ENCODE measurements at places on chromosomes 6 and 20.

DNA sequence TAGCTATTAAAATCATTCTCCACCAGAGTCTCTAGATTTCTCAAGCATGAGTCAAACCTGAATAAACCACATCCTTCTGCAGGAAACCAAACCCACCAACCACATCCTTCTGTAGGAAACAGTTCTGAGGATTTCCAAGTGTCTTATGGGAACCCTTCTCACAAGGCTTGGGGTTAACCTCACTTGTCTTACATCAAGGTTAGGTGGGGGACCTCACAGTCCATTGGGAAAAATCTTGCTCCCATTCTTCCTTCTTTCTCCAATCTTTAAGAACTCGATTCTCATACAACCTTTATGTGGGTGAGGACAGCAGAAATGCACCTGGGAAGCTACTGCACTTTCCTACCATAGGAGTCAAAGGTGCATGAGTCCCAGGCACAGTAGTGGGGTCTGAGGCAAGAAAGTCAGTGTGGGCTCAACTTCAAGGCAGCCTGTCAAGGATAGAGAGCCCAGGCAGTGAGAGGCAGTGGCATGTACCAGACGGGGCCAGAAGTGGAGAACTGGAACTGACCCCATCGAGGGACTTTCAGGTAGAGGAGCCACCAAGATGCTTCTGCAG, 114.5 kb downstream of the SLC22A3 start:
- DNase-seq = no peak

DNA sequence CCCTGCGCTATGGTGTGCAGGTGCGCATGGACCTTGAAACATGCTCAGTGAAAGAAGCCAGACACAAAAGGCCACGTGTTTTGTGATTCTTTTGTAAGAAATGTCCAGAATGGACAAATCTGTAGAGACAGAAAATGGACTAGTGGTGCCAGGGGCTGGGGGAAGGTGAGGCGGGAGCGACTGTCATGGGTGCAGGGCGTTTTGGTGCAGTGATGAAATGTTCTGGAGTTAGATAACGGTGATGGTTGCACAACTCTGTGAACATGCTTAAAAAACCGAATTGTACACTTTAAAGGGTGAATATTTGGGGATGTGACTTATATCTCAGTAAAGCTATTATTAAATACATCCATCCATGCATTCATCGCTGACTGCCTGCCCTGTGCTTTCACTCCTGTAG, 31.7 kb upstream of the NTSR1 start:
- DNase-seq = no peak

GRCh38 chr20:23003881-23004460, 31.1 kb upstream of the SSTR4 start:
- no peak for DNase-seq

GRCh38 chr6:116542426-116542825, 3.1 kb downstream of the TRAPPC3L start:
- DNase-seq = no peak

DNA sequence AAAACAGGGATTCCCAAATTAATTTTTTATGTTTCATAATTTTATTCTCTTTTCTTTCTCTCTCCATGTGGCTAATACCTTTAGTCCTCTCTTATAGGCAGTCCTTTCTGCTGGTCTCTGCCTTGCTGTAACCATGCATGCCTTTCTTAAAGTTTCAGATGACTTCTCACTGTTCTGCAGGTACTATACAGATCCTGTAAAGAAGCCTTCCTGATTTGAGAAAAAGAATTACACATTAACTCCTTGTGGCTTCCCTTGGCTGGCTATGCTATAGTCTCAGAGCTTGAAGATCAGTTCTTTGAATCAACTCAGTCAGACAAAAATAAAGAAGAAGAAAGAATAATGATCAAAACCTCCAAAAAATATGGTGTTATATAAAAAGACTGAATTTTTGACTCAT, 7.3 kb upstream of the GPR63 start:
- DNase-seq = no peak

GRCh38 chr6:122996794-122997505, 915 bp downstream of the CLVS2 start:
- no peak for DNase-seq

GRCh38 chr6:42028234-42029061, 21.9 kb upstream of the TAF8 start:
- DNase-seq = peak; percentile 59

GRCh38 chr6:132464538-132465256, 48.2 kb downstream of the STX7 start:
- no peak for DNase-seq

DNA sequence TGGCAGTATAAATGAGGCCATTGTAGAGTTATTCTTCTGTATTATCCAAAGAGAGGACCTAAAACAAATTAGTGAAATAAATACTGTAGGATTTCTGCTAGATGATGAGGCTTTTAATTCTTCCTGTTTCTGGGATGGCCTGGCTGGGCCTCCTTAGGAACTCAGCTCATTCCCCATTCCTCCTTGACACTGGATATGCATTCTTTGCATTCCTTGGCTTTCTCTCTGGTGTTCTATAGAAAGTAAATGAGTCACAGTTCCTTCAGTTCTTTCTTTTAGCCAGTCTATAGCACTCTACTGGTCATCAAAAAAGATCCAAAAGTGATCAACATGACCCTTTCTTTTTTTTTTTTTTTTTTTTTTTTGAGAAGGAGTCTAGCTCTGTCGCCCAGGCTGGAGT, 8.6 kb downstream of the OR10C1 start:
- no peak for DNase-seq

DNA sequence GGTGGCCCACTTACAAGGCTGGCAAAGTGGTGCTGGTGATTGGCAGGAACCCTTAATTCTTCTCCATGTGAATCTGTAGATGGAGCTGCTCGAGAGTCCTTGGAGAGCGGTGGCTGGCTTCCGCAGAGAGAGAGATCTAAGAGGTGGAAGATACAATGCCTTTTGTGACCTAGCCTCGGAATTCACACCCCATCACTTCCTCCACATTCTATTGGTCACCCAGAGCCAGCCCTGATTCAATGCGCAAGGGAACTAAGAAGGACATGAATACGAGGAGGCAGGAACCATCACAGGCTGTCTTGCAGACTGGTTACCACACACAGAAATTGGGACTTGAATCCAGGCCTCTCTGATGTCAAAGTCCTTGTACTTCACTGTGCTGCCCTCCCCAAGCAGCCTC, 128.9 kb upstream of the PROKR2 start:
- no peak for DNase-seq

DNA sequence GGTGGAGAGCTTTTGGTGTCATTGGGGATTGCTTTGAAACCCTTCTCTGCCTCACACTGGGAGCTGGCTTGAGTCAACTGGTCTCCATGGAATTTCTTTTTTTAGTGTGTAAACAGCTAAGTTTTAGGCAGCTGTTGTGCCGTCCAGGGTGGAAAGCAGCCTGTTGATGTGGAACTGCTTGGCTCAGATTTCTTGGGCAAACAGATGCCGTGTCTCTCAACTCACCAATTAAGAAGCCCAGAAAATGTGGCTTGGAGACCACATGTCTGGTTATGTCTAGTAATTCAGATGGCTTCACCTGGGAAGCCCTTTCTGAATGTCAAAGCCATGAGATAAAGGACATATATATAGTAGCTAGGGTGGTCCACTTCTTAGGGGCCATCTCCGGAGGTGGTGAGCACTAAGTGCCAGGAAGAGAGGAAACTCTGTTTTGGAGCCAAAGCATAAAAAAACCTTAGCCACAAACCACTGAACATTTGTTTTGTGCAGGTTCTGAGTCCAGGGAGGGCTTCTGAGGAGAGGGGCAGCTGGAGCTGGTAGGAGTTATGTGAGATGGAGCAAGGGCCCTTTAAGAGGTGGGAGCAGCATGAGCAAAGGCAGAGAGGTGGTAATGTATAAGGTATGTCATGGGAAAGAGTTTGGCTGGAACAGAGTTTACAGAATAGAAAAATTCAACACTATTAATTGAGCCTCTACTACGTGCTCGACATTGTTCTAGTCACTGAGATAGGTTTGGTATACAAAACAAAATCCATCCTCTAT, 31.2 kb downstream of the SRSF3 start:
- no peak for DNase-seq

- no peak for DNase-seq
Observed at GRCh38 chr6:157521362-157522335, 140.7 kb downstream of the ZDHHC14 start.

DNA sequence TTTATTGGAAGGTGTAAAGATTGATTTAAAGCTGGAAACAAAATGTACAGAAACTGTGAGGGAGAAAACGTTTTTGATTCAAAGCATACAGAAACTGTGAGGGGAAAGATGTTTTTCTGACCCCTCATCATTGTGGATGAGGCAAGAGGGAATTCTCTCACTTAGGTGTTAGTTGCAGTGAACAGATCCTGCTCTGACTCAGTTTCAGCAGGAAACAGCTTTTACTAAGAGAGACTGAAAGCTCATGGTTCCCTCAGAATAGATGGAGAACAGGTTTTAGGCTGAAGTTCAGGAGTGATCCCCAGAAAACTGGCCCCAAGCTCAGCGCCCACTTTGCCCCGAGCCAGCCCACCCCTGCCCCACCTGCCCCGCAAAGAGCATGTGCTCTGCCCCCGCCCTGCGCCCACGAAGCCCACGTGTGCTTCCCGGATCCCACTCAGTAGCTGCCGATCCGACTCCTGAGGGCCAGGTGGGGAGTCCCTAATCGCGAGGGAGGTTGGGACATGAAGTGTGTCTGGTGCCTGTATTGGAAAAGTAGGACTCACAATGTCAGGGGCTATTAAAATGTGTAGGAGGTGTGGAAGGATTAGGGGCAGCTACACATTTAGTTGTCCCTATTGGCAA, 41.2 kb downstream of the DUSP22 start:
- DNase-seq = peak; percentile 77

DNA sequence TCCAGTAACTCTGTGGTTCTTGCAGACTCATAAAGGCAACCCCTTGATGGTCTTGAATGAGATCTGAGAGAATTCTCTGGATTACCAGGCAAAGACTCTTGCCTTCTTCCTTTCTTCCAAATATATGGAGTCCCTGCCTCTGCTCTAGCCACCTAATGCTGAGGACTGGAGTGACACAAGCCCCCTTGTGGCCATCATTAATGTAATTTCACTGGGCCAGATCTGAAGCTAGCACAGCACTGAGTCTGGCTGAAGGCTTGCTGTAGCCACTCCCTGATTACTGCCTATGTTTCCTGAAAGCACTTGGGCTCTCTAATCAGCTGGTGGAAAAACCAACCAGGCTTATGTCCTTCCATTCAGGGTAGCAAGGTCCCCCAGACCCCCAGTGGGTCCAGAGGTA, 559.3 kb upstream of the IRAK1BP1 start:
- no peak for DNase-seq

DNA sequence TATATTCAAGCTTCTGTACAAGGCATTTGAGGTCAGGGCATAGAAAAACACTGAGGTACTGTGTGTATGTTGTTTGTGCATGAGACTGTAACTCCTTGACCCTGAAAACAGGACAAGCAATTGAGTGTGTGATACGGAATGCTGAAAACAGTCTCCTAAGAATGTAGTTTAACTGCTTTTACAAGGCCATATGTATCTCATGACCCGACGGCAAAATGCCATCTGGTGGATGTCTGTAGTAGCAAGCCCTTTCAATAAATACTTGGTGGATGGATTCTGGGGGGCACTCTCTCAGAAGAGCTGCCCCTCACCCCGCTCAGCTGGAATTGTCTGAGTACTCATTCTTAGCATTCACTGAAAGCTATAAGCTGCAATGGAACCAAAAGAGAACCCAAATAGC, 69.3 kb upstream of the EYS start:
- DNase-seq = no peak

DNA sequence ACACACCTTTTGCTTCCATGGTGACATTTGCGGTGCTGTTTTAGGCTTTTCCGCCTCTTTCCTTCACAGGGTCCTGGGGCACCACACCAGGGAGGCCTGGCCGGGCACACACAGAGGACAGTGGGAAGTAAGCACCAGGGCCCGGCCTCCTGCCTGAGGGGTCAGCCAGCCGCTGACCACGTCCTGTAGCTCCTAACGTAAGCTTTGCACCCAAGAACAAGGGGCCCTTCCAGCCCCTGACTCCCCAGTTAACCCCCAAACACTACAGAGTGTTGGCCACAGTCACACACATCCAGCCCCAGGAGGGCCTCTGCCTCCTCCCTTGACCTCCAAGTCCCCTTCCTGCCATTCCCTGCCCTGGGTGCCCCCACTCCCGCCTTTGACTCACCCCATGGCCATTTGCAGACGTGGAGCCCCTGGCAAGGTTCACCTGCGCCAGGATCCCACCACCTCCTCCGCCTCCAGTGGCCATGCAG, 54.7 kb downstream of the YTHDF1 start:
- DNase-seq = no peak

DNA sequence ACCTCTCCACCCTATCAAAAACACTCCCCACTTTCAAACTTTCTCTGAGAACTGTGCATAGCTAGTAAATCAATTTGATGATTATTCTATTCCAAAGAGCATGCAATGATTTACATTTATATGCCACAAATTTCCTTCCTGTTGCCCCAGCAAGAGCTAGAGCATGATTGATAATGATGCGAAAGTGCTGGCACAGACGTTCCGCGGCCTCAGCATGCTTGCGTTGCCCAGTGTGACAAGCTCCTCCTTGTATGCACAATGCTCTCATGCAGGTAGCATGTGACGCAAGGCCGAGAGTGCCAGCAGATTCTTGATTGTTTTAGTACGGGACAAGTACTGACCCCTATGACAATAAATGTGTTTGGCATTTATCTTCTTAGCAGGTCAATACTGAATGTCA, 696.3 kb upstream of the SLC35B3 start:
- no peak for DNase-seq

GRCh38 chr20:20078041-20078440, 25.7 kb downstream of the CFAP61 start:
- DNase-seq = no peak

GRCh38 chr20:48607544-48607865, 220.3 kb downstream of the PREX1 start:
- DNase-seq = no peak

GRCh38 chr20:4814696-4815252, 93.1 kb downstream of the PRND start:
- no peak for DNase-seq

- peak; percentile 54 for DNase-seq
Observed at GRCh38 chr6:26044140-26045064, 42.8 kb upstream of the HFE start.

DNA sequence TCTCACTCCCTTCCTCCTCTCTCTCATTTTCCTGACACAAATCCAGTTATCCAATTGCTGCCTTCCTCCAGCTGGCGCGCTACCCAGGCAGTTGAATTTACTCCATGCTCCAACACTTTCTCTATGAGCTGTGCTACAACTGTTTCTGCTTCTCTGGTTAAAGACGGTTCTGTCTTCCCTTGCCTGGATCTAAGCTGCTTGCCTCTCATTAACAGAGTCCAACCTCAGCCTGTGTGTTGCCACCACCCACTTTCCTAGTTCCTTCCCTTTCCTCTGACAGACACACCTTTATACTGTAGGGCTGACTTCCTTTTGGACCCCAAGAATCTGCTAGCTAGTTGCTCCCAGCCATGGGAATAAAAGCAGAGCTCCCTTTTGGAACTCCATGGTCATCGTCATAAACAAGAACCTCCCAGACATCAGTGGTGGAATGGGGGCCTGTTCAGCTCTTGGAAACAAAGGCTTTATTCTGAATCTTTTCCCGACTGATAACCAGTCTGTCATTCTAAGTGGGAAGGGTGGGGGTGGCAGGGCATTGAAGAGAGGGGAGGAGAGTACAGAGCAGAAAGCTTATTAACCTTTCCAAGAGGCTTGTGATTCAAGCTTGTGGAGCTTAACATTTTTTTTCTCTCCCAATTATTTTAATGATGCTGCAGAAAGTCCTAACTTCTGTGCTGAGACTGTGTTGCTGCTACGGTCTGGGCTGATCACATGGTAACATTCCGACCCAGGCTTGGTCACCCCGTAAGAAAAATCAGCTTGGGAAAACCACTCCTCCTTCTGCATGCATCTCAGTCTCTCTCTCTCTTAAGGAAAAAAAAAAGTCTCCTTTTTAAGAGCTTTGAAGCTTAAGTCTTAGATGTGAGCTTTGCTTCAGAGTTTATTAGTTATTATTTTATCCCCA, 31.3 kb upstream of the BMP2 start:
- DNase-seq = no peak

Data from upper lobe of left lung (tissue), 6 donors.